ENCODE measurements at places on chromosomes 11 and 22.

DNA sequence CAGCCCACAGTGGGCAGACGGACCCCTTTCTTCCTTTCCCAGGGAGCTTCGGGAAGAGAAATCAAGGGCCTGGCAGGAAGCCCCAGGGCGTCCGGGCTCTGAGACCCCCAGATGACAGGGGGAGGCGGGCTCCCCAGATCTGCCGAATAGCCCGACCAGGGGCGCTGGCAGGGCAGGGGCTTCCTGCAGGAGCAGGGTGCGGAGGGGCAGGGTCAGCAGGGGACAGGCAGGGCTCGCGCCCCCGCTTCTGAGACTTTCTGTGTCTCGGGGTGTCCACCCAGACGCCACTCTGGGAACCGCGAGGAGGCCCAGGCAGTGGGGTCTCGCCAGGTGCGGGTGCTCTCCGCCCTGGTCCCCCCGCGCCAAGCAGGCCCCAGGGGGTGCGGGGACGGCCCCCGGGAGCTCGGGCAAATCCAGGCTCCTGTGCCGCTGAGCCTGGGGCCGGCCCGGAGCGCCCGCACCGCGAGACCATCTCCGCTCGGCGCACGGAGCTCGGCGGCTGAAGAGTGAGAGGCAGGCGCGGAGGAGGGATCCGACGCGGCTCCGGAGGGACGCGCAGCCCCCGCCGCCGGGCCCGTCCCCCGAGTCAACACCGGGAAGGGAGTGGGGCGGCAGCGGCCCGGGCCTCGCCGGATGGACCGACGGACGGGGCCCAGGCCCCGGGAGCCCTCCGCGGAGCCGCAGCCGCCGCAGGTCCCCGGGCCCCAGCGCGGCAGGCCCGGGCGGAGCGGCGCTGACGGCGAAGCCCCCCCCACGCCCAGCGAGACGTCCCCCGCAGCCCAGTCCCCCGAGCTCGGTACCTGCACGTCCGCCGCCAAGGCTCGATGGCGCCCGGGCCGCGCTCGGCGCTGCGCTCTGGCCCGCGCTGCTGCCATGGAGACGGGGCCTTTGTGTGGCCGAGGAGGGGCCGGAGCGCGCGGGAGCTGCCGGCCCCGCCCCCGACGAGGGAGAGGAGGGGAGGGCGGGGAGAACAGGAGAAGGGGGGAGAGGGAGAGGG is at the start of gene PLXNB2:
Gene PLXNB2, minus strand, starts transcription at position 894 of the 997 bp plus-strand sequence. CDS start 17,062 bp downstream, outside the sequence.
- no peak for DNase-seq

- DNase-seq: no peak
These were observed 154.6 kb downstream of the TRIM29 start for GRCh38 chr11:119983240-119983732.

- no peak for DNase-seq
These were observed 621 bp downstream of the HMOX1 start for GRCh38 chr22:35381424-35382009.

GRCh38 chr11:117830072-117830471 is 5.5 kb upstream of the FXYD2 start:
- no peak for DNase-seq

- no peak for DNase-seq
These were observed 818.6 kb downstream of the FAM181B start for GRCh38 chr11:81915045-81915444.
